ENCODE measurements at places on chromosomes 1 and 21.

DNA sequence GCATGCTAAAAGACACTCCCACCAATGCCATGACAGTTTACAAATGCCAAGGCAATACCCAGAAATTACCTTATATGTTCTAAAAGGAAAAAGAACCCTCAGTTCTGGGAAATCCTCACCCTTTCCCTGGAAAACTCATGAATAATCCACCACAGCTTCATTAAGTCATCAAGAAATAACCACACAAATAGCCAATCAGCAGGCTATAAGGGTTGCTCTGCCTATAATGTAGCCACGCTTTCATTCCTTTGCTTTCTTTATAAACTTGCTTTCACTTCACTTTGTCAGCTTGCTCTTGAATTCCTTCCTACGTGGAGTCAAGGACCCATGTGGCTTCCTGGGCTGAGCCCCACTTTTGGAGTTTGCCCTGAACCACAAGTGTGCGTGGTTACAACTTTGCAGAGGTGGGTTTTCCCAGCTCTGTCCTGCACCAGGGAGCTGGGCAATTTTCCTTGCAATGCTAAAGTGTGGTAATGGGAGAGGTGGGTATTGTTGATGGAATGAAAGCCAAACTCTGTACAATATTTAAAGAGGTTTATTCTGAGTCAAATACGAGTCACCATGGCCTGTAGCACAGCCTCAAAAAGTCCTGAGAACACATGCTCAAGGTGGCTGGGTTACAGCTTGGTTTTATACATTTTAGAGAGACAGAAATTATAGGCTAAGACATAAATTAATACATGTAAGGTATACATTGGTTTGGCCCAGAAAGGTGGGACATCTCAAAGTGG, 42.2 kb upstream of the COG2 start:
- no peak for DNase-seq

- DNase-seq = peak; percentile 7
Observed at GRCh38 chr1:68346188-68346808, 103.5 kb downstream of the RPE65 start.

- DNase-seq = no peak
Observed at GRCh38 chr1:37035796-37036666, 1.7 kb upstream of the GRIK3 start.

DNA sequence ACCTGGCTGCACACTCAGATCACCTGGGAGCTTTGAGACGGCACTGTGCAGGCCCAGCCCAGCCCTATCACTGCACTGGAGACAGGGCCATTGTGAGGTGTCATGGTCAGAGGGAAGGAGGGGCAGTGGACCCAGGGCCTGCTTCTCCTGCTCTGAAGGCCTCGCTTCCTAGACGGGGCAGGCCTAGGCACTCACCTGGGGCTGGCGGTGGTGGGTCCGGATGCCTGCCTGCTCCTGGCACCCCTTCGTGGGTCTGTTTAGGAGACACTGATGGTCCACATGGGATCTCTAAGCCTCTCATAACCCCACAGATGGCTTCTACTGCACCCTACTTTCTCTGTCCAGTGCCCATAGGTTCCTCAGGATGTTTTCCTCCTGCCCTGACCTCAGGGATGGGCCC, 230.9 kb downstream of the MATN1 start:
- DNase-seq = no peak

GRCh38 chr1:165536016-165536415, 7.8 kb upstream of the LRRC52 start:
- no peak for DNase-seq

GRCh38 chr1:212267460-212267859, 17.8 kb upstream of the PPP2R5A start:
- DNase-seq = no peak

- DNase-seq = no peak
Observed at GRCh38 chr1:156910309-156910782, 10.1 kb upstream of the LRRC71 start.

DNA sequence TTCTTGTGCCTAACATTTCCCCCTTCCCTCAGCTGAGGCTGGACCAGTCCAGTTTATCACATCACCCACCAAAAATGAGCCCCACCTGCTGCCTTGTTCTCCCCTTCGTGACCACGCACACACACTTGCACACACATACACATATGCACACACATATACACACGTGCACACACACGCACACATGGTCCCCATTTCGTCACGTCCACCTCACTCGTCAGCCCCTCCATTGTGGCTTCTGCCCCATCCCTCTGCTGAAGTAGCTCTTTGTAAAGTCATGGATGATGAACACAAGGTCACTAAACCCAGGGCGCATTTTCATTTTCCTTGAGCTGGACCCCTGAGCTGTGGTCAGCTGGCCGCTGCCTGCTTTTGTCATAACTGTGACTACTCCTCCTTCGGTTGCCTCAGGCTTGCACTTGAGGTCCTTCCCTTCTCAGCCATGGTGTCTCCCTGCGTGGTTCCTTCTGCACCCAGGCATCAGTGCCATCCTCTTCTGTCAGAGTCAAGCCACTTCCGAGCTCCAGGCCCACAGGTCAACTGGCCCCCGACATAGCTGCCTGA, 93.8 kb downstream of the SYT2 start:
- DNase-seq = no peak

DNA sequence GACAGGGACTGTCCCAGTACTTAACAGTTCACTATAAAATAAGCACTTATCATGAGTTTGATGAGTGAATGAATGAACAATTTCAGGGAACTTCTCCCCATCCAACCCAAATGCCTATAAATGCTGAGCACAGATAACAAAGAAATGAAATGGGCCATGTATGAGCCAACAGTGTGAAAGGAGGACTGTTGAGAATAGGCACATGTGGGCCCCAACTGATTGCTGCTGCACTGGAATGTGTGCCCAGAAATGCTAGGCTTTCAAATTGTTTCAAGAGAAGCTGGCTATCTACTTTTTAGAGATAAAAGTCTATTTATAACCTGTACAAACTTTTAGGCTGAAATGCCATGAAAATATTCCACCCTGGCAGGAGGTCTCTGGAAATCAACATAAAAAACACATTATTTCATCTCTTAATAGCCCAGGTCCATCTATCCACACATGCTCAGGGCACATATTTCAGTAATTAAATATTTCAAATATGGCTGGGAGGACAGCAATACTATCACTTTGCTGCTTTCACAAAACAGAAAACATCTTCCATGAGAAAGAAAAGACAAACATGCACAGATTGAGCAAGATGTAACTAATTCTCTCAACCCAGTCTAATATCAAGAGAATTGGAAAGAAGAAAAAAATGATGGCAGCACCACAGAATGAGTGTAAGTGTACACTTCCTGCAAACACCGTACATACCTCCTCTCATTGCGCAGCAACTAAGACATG, 49.8 kb downstream of the COLGALT2 start:
- no peak for DNase-seq

DNA sequence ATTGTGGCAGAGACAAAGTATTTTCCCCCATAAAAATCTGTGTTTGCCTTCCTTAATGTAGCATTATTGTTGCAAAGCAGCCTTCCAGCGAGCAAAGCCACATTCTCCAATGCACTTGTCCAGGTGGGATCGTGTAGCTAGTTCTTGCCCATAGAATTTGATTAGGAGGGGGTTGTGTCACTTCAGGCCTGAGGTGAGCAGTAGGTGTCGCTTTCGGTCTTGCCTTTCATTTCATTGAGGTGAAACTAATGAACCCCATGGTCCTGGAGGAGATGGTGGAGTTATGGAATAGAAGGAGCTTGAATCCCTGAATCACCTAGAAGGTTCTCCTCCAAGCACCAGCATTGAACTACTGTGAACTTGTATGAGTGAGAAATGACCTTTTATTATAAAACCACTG, 318.9 kb upstream of the PBX1 start:
- no peak for DNase-seq

GRCh38 chr1:186812570-186812969, 16.2 kb upstream of the PLA2G4A start:
- DNase-seq = no peak

- no peak for DNase-seq
Observed at GRCh38 chr1:63867429-63868176, 93.8 kb downstream of the ROR1 start.

GRCh38 chr1:235527196-235527814, 23.1 kb upstream of the B3GALNT2 start:
- DNase-seq = no peak

- no peak for DNase-seq
Observed at GRCh38 chr1:210771131-210771530, 362.8 kb downstream of the KCNH1 start.

DNA sequence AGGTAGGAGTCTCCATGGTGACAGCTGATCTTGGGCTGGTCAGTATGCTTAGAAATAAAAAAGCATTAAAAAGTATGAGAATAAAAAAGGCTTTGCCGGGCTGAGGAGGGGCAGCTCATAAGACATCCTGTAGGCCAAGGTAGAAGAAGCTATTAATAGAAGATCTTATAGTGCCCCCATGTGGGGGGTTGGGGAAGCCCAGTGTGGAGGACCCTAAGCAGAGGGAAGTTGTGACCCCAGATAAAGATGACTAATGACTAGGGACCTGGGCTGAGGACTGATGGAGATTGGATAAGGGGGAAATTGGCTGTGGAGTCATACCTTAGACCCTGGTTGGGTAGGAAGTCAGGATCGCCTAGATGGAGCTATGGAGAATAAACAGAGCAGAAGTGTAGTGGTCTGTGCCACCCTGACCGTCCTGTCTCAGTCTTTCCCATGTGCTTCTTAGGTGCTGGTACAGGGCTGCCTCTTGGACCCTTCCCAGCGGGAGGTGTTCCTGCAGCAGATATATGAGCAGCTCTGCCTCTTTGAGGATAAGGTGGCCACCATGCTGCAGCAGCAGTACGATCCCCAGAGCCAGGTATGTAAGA, 25.0 kb downstream of the SZT2 start:
- peak; percentile 53 for DNase-seq

DNA sequence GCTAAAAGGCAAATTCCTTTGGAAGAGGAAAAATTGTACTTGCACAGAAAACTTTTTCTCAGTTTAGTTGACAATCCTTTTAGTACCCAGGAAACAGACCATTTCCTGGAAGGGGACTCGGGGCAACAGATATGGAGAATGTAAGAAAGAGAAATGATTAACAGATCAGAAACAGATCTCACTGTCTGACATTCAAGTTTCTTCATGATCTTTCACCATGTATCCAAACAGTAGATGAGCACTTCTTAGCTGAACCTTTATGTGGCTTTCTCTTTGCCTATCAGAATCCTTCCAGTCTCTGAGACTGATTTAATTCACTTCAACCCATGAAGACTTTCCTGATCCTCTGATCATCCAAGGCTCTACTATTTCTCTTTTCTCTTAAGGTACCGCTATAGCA, 2.7 kb downstream of the TTLL7 start:
- DNase-seq = no peak

DNA sequence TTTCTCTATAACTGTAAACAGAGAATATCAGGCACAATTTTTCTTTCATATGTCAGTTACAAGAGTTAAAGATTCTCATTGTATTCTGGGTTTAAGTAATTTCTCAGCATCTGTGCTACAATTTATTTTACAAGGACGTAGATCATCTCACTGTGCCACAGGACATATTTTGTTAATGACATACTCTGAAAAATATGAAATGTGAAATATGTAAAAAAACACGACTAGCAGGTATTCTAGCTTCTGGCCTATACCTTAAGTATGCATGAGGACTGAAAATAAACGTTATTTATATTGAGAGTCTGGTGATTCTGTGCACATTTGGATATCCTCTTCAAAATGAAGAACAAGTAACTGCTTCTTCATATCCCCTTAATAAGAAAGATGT, 308.8 kb downstream of the BRINP3 start:
- no peak for DNase-seq

GRCh38 chr21:18772404-18772803, 368.8 kb upstream of the TMPRSS15 start:
- peak; percentile 28 for DNase-seq

DNA sequence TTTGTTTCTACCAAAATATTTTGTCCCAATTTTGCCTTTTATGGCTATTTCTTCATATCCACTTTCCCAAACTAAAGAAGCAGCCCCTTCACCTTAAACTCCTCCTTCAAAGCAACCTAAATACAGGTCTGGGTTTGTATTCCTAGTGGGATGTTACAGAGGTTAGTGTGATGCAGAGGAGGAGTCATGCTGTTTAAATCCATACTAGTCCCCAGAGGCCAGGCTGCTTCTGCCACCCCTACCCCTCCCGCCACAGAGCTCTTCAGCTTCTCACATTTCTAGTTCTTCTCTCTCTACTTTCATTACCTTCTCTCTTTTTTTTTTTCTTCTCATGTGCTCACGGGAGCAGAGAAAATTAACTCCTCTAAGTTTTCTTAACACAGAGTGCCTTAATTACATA, 29.3 kb downstream of the SELL start:
- DNase-seq = no peak

DNA sequence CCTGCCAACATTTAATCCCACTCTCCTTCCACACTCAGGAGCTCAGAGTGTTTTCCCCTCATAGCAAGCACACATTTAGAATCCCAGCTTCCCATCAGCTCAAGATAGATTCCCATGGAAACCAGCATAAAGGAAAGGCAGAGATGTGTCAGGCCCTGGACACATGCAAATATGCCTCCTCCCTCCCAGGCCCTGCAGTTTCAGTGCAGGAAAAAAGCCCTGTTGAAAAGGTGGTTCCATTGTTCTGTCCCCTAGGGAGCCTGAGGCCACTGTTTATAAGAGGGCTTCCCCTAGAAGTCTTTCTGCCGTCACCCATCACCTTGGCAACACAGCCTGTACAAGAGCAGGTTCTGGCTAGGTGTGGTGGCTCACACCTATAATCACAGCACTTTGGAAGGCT, 3.6 kb downstream of the CACNA1S start:
- no peak for DNase-seq

GRCh38 chr1:153608742-153609584, 4.0 kb downstream of the S100A16 start:
- peak; percentile 93 for DNase-seq

GRCh38 chr21:41573902-41574690, 66.1 kb upstream of the TMPRSS2 start:
- DNase-seq = no peak

DNA sequence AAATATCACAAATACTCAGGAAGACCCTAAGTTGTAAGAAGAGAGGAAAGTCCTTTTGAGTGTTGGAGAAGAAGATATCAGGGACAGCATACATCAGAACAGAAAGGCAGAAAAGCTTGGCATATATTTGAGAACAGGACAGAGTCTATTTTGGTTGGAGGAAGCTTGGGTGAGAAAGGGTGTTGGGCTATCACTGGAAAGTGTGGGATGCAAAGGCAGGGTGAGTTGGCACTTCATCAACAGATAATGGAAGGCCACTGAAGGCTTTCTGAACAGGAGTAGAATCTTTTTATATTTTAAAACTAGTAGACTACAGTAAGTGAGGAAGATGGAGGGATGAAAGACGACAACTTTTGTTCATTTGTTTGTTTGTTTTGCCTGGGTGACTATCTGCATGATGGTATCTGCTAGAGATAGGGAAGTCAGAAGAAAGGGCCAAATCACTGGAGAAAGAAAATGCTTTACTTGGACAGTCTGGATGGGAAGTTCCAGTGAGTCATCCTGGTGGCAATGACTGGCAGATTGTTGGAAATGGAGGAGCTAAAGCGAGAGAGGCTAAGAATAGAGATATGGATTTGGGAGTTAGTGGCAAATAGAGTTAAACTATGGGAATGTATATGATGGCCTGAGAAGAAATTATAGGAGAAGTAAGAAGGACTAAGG, 33.7 kb upstream of the KCNA2 start:
- no peak for DNase-seq
